ENCODE measurements at places on chromosomes 4 and X.
A peak's percentile ranks its signal among the peaks of the same experiment; 100 is the strongest.

DNA sequence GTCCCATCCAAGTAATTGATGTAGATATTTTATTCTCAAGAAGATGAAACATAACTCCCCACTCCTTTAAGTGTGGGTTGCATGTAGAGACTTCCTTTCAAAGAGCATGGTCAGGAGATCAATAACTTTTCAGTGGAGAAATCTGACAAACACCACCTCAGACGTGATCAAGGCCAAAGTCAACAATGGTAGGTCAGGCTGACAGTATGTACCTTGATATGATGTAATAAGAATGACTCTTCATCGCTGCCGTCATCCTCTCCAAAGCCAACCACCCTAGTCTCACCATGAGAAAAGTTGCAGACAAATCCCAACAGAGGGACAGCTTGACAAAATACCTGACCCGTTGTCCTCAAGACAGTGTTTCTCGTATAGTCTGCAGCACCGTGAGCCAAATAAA lies 67.3 kb upstream of the DHRSX start:
- DNase-seq: no peak

GRCh38 chrX:150513544-150513943 lies 54.9 kb upstream of the MTM1 start:
- no peak for DNase-seq

GRCh38 chr4:41890085-41890484 lies 45.1 kb upstream of the TMEM33 start:
- no peak for DNase-seq

- no peak for DNase-seq
Measured at GRCh38 chr4:170325599-170325998, 235.8 kb upstream of the AADAT start.

DNA sequence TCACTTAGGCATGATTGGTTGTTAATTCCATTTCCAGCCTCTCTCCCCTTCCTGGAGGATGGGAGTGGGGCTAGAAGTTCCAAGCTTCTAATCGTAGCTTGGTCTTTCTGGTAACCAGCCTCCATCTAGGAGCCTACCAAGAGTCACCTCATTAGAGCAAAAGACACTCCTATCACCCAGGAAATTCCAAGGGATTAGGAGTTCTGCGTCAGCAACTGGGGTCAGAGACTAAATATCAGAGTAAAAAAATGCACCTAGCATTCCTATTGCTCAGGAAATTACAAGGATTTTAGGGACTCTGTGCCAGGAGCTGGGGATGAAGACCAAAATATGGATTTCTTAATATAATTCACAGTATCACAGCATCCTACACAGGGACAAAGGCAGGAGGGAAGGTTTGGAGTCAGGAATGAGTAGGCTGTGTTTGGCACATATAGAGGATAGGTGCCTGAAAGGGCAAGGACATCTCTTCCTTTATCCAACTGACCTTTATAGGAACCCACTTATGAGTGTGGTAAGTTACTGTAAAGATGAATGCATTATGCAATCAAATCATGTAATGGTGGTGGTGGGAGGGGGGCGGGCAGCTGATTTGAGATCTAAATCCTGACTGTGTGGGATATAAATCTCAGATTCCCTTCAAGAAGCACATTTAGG lies 30.5 kb upstream of the LIMCH1 start:
- DNase-seq: no peak

DNA sequence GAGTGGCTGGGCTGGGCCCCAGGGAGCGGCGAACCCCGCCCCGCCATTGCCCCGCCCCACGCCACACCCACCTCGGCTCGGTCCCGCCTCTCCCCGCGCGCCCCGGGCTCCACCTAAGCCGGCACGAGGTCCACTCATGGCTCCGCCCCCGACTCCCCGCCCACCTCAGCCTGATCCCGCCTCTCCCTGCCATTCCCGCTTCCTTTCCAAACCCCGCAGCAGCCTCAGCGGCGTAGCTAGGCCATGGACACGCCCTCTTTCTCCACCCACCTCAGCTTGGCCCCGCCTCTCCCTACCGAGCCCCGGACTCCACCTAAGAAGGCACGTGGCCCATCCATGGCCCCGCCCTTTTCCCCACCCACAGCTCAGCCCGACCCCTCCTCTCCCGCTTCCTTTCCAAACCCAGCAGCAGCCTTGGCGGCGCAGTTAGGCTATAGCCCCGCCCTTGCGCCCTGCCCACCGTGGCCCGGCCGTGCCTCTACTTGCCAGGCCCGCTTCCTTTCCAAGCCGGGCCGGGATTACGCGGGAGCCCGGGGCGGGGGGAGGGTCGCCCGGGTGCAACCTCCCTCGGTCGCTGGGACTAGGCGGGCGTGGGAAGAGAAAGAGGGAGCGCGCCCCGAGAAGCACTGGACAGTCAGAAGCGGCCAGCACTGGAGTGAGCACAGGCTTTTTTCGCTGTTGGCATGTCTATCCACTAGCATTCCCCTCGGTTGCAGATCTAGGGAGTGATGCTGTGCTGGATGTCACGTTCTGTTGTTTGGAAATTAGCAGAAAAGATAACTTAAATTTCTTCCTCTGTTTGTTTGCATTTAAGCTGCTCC lies at the start of gene RELL1:
Gene RELL1 (minus strand): TSS at position 4 of the 821 bp plus-strand sequence. CDS start 89 bp downstream, outside the sequence.
- DNase-seq: peak; percentile 98

DNA sequence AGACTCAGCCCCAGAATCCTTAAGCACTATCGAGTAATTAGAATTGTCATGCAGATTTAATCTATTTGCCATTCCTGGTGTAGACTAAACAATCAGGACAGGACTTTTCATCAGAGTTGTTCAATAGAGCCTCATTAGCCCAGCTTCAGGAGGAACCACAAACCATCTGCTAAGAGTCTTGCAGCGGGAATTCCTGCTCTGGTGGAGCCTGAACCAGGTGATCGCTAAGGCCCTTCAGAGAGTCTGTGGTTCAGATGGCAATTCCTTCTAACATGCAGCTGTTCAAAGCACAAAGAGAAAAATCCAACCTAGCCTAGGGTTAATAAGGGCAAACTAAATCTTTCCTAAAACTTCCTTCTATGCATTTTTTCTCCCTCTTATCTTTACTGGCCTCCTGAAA lies 119.1 kb upstream of the CPEB2 start:
- DNase-seq: no peak

DNA sequence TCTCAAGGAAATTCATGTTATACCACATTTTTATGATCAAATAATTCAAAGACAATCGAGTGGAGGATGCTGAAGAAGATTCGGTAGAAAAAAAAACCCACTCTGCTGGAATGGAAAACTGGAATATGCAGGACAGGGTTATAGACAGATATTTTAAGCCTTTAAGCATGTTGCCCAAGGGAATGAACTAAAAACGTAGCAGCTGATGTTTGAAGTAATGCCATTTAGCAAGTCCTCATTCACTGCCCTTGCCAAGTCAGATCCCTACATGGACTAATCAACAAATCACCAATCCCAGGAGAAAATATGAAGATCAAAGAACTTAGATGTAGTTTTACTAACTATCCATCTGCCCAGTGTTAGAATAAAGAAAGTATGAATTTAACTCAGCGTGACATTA lies 75.6 kb upstream of the ETNPPL start:
- no peak for DNase-seq

DNA sequence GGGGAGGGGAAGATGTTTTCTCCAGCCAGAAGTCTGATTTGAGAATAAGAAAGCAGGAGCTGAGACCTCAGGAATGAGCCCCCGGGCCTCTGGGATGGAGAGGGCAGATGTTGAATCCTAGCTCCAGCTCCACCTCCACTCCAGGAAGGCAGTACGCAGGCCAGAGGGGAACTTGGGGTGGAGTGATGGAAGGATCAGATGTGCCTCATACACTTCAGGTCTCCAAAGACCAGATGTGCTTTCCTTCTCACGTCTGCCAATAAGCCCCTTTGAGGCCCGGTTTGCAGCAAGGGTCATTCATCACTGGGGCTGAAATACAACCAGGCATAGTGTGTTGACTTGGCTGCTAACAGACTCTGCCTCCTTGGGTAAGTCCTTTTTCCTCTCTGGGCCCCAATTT lies 28.1 kb downstream of the STARD8 start:
- no peak for DNase-seq

GRCh38 chr4:156763511-156763910 lies 208.1 kb downstream of the PDGFC start:
- no peak for DNase-seq

DNA sequence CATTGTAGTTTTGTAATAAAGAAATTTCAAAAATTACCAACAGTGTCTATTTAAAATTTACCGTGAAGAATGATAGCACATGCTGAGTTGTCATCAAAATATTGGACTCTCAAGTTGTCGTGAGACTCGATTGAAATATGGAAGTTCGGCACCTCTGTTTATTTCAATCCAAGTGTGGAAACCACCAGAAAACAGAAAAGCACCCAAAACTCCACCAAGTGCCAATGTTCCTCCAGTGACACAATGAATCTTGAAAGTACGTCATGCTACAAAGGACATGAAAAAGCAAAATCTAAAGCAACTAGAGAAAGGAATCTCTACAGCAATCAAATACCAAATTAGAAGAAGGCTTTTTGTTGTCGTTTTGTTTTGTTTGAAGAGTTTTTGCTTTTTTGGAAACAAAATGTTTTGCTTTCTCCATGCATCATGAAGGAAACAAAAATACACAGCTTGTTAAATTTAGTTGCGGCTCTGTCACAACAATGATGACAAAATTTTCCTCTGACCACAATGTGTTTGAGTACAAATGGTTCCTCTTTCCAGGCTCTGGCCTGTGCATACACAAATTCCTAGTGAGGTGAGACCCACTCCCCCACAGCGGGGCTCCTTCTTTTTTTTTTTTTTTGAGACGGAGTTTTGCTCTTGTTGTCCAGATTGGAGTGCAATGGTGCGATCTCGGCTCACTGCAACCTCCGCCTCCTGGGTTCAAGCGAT lies 9.6 kb upstream of the IL13RA1 start:
- DNase-seq: no peak

DNA sequence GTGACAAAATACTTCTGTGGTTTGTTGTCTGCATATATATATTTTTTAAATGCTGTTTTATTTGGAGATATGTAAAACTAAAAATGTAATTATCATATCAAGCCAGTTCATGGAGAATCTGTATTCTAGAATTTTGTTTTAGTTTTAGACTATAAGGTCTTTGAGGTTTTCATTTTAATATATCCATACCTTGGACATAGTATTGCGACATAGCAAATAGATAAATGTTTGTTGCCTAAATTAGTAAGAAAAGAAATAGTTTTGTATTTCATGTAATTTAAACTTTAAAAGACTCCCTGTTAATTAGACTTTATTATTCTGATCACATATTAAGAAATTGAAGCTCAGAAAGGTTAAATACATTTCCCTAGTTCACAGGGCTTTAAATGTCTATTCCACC lies 472.9 kb downstream of the GBA3 start:
- no peak for DNase-seq
